ENCODE measurements at places on chromosomes 13 and 19.

GRCh38 chr19:52735734-52736133, 890 bp upstream of the ZNF611 start:
- DNase-seq = peak; percentile 85

DNA sequence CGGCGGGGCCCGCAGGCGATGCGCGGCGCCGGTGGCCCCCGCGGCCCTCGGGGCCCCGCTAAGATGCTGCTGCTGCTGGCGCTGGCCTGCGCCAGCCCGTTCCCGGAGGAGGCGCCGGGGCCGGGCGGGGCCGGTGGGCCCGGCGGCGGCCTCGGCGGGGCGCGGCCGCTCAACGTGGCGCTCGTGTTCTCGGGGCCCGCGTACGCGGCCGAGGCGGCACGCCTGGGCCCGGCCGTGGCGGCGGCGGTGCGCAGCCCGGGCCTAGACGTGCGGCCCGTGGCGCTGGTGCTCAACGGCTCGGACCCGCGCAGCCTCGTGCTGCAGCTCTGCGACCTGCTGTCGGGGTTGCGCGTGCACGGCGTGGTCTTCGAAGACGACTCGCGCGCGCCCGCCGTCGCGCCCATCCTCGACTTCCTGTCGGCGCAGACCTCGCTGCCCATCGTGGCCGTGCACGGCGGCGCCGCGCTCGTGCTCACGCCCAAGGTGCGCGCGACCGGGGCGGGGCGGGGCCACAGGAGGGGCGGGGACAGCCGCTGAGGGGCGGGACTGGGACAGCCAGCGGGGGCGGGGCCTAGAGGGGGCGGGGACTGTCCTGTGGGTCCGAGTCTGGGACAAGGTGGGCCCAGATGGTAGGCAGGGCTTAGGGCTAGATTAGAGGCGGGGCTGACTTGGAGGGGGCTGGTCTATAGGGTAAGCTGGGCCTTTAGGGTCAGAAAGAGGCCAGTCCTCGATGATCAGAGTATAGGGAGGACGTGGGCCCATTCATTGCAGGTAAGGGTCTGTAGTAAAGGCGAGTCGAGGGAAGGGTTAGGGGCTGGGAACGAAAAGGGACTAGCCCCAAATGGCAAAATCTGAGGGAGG, 5.1 kb downstream of the GRIN2D start:
- DNase-seq = peak; percentile 86

GRCh38 chr19:34489175-34489574, 7.6 kb downstream of the WTIP start:
- no peak for DNase-seq

GRCh38 chr19:9622531-9622930, 1.5 kb upstream of the ZNF561 start:
- no peak for DNase-seq

- DNase-seq = no peak
These were observed 5.4 kb downstream of the FLT1 start for GRCh38 chr13:28489524-28489931.

GRCh38 chr13:89393758-89394304, 1722.7 kb downstream of the SLITRK5 start:
- DNase-seq = no peak

DNA sequence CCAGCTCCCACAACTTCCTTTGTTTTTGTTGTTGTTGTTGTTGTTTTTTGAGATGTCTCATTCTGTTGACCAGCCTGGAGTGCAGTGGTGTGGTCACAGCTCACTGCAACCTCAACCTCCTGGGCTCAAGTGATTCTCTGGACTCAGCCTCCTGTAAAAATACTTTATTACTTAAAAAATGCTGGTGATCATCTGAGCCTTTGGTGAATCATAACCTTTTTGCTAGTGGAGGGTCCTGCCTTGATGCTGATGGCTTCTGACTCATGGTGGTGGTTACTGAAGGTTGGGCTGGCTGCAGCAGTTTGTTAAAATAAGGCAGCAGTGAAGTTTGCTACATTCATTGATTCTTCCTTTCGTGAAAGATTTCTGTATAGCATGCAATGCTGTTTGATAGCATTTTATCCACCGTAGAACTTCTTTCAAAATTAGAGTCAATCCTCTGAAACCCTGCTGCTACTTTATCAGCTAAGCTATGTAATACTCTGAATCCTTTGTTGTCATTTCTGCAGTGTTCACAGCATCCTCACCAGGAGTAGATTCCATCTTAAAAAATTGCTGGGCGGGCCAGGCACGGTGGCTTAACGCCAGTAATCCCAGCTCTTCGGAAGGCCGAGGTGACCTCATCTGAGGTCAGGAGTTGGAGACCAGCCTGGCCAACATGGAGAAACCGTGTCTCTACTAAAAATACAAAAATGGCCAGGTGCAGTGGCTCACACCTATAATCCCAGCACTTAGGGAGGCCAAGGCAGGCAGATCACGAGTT, 18.0 kb downstream of the ARHGAP35 start:
- DNase-seq = peak; percentile 53

Data from Right ventricle myocardium superior (tissue), 1 donor.